Stimulated activated CD8-positive, alpha-beta memory T cell treated with anti-CD3 and anti-CD28 coated beads, Interleukin-4, amount 100 ng/mL, for 1 hour (primary cell): ENCODE measurements at places on chromosomes 7 and 10.

- DNase-seq = no peak
Observed at GRCh38 chr7:8114175-8114574, 145.6 kb downstream of the GLCCI1 start.

DNA sequence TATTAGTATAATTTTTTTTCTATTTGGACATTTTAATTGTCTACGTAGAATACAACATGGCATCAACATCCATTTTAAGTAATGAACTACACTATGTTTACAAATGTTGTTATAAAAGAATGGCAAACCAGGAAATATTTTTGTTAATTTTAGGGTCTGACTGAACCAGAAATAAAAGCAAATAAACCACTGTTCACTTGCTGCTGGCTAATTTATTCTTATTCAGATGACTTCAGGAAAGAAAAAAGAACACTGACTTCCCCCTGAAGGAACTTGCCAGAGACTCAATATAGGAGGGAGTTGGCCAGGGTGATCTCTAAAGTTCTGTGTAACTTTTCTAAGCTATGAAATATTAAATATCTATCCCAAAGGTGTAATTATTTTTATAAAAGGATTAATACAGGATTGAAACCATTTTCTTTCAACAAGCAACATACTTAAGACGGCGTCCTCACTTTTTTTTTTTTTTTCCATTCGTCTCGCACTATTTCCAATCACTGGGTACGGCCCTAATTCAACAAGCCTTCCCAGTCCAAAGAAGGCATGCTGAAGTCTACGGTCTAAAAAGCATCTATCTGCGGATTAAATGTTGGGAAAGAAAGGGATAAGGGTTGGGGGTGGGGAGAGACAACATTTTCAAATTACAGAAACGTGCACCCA, 1.2 kb downstream of the USP6NL start:
- DNase-seq = no peak

- DNase-seq = no peak
Observed at GRCh38 chr10:505419-505818, 184.0 kb downstream of the DIP2C start.

- no peak for DNase-seq
Observed at GRCh38 chr7:101519324-101520023, 109.6 kb downstream of the MYL10 start.

GRCh38 chr7:17846935-17847334, 93.4 kb downstream of the SNX13 start:
- no peak for DNase-seq

DNA sequence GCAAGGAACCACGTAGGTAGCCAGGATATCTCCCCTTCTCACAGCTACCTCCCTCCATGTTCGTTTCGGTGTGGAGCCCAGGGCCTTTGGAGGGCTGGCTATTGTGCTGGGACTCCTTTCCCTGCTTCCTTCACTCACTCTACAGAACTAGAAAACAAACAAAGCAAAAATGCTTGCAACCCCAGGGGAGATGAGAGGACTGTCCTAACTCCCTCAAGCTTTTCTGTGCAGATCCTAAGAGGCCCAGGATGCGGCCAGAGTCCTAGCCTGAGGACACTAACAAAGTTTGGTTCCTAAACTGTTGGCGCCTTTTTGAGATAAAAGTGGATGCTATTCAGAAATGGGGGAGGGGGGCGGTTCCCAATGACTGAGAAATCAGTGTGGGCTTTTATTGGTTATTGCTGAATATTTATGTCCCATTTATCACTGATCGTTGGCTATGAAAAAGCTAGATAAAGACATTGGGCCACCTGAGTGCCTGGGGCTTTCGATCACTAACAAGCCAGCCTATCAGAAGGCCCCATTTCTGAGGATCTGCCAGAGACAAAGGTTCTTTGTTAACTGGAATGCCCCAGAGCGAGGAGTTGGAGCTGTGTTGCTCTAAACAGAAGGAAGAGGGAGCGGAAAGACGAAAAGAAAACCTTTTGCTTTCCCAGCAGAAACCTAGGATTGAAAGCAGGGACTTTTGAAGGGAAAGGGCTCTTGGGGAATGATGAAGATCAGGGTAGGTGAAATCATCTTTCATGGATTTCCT, 95.2 kb upstream of the EGR2 start:
- no peak for DNase-seq

DNA sequence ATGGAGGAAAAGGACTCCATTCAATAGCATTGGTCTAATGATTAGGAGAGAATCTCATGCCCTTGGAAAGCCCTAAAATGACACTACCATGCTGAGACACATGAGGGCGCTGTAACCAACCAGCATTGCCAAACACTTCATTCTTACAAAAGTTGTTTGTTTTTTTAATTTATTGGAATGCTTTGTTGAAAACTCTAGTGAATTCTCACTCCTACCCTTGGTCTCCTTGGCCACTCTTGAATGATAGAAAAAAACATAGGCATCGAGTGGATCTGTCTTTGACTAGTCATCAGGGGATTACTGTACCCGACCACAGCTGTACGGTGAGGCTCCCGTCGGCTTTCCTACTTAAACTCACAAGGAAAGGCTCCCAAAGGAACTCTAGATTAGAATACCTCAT, 29.3 kb upstream of the ADD3 start:
- peak; percentile 32 for DNase-seq
